MM.1S (cell line): ENCODE measurements at places on chromosomes 3 and 15.

DNA sequence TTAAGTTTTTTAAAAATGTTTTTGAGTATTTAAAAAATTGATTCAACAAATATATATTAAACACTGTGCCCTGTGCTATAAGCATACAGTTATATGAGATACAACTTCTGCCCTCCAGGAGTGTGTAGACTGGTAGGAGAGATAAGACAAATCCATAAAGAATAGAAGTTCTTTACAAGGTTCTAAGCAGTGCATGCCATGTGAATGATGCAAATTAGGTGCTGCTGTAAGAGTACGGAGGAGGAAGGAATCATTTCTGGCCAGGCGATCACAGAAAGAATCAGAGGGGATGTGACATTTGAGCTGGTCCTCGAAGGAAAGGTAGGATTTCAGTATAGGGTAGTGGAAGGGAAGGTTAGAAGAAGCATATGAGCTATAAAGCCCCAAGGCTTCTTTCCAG is 14.0 kb downstream of the MAPKBP1 start:
- no peaks in the 10 kb centered on the region for H3K4me1 ChIP-seq
- no peak overlapping the region for H3K27ac ChIP-seq
- no peak overlapping the region for H3K4me3 ChIP-seq
- H3K27me3 ChIP-seq = no peaks in the 10 kb centered on the region
- DNase-seq = no peak
- no peaks in the 10 kb centered on the region for H3K36me3 ChIP-seq

DNA sequence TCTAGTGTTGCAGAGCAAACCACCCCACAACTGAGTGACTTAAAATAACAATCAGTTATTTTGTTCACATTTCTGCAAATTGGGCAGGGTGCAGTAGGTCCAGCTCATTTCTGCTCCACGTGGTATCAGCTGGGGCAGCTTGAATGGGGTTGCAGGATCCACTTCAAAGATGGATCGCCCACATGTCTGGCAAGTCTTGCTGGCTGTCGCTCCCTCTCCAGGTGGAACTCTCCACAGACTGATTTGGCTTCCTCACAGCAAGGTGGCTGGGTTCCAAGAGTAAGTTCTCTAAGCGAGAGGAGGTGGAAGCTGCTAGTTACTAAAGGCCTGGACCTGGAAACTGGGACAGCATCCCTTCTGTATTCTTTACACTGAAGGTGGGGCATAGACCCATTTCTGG is 213.3 kb downstream of the SLC9A9 start:
- no peak overlapping the region for H3K4me3 ChIP-seq
- no peaks in the 10 kb centered on the region for H3K36me3 ChIP-seq
- no peak overlapping the region for H3K27ac ChIP-seq
- H3K27me3 ChIP-seq = no peaks in the 10 kb centered on the region
- no peaks in the 10 kb centered on the region for H3K4me1 ChIP-seq
- DNase-seq = no peak

DNA sequence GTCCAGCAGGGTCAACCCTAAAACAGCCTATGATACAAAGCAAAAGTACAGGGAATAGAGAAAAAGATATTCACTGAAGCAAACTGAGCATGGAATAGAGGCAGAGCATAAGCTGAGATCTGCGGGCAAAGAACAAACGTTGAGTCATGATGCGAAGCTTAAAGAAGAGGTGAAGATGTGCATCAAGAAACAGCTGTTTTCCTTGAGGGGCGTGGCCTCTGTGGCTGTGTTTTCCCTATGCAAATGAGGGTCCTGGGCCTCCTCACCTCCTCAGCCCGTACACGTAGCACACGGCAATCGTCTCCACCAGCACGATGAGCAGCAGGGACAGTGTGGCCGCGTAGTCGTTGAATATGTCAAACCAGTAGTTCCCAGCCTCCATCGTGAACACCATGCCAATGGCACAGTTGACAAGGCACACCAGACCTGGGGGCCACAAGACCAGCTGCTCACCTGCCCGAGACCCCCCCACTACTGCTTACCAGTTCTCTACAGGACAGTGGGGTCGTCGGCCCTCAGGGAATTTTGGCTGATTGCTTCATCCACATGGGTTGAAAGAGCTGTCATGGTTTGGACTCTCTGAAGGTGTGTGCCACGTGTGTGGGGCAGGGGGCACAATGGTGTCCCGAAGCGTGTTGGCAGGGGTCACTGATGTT is 33.6 kb downstream of the SLC6A20 start:
- no peak overlapping the region for H3K4me3 ChIP-seq
- no peaks in the 10 kb centered on the region for H3K36me3 ChIP-seq
- DNase-seq = no peak
- H3K4me1 ChIP-seq = peaks cover 4% of the 10 kb centered on the region; the same call in 1 of the 2 replicates

DNA sequence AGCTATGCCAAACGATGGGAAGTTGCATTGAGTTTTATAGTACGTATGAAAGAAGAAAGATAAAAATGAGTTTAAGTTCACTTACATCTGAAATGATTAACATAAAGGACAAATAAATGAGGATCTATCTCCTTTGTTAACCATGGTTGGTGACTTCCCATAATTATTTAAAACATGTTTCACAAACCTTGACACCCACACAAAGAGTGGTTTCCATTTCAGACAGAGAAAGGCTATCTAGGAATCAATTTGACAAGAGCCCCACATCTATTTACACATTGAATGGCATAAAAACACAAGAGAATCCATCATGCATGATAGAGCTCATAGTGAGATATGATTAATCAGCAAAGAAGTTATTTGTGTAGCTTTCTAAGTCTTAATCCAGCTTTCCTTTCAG is 14.2 kb upstream of the MTMR10 start:
- no peak for DNase-seq
- H3K27ac ChIP-seq = peak overlapping the region; percentile 94; the same call in 1 of the 2 replicates
- peaks cover 72% of the 10 kb centered on the region for H3K4me1 ChIP-seq
- H3K4me3 ChIP-seq = no peak overlapping the region
- H3K36me3 ChIP-seq = no peaks in the 10 kb centered on the region

- no peaks in the 10 kb centered on the region for H3K27me3 ChIP-seq
- no peak overlapping the region for H3K4me3 ChIP-seq
Observed at GRCh38 chr3:188752850-188753249, 418.9 kb upstream of the TPRG1 start.

DNA sequence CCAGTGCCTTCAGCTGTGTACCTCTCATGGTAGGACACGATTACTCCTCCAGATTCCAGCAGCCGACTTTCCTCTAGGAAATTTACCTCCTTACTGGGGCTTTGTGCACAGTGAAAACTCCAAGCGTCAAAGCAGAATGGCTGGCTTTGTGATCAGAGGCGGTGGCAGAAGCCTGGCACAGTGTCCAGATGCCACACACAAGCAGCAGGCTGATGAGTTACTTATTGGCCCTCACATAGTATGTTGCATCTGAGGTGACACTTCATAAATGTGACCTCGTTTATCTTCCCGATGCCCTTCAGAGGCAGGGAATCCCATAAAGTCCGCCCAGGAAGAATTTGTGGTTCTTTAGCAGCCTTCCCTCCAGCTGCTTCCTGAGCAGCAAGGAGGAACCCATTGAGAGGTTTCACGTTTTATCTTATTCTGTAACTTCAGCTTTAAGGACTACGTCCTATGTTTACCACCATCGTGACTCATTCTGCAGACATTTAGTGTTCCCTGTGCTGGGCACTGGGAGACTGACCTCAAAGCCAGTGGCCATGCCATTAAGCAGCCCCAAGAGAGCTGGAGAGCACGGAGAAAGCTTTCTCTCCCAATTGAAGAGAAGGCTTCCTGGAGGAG is 107.1 kb upstream of the C15orf61 start:
- no peak overlapping the region for H3K27ac ChIP-seq
- DNase-seq = no peak
- no peaks in the 10 kb centered on the region for H3K36me3 ChIP-seq
- H3K4me3 ChIP-seq = no peak overlapping the region

DNA sequence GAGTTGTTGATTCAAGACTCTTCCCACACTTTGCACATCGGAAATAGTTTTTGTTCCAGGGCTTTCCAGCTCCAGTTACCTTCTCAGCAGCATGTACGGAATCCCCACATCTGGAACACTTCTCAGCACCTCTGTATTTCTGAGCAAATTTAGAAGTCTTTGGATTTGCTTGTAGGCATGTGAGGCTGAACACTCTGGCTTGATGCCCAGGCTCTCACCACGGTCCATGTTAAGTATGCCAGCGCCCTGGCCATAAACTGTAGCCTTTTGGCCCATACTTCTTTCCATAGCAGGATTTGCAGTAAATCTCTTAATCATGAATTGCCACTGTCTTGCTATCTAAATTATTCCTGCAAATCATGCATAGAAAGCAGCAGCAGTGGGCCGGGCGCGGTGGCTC is 24.4 kb downstream of the ATP2C1 start:
- DNase-seq = no peak
- H3K27me3 ChIP-seq = no peaks in the 10 kb centered on the region
- 0 out of 2 replicates have a peak, but pooled peaks cover 6% of the 10 kb centered on the region for H3K4me1 ChIP-seq
- H3K4me3 ChIP-seq = no peak overlapping the region

DNA sequence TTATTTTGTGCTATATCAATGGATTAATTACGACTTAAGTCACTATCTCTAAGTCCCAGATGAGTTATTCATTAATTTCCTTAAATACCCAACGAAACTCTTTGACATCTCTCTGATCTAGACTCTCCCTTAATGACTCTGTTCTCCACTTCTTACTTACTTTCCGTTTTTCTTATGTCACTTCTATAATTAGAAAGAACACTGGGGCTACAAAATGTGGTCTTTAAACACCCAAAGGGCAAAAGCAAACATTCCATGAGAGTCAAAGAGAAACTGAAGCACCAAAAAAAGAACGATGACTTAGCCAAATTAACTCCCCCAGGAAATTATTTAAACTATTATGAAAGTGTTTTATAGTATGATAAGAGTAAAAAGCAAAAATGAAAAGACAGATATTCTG is 166.4 kb upstream of the UBE2E2 start:
- H3K27me3 ChIP-seq = no peaks in the 10 kb centered on the region
- no peak overlapping the region for H3K4me3 ChIP-seq
- H3K36me3 ChIP-seq = no peaks in the 10 kb centered on the region
- no peak for DNase-seq

- H3K27me3 ChIP-seq = no peaks in the 10 kb centered on the region
- no peaks in the 10 kb centered on the region for H3K4me1 ChIP-seq
Observed at GRCh38 chr3:46717447-46718231, at the start of gene PRSS50. TSS of gene PRSS50 (minus strand) at chr3:46717869. CDS start at chr3:46717824, 45 bp downstream.

DNA sequence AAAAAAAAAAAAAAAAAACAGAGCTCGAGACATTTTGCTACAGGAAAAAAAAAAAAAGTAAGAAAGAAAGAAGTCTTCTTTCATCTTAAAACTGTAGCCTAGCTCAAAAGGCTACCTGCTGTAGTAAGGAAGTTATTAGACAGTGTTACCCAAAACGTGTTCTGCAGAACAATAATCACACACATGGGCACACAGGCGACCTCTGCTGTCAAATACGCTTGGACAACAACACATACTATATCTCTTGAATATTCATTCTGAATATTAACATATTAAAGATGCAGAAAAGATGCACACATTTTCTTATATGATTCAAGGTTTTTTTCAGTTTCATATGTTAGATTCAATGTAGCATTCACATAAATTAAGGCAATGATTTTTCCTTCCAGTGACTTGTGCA is 215.8 kb downstream of the ROBO1 start:
- no peaks in the 10 kb centered on the region for H3K36me3 ChIP-seq
- H3K4me1 ChIP-seq = no peaks in the 10 kb centered on the region
- peak; percentile 18 for DNase-seq
- H3K27ac ChIP-seq = no peak overlapping the region

DNA sequence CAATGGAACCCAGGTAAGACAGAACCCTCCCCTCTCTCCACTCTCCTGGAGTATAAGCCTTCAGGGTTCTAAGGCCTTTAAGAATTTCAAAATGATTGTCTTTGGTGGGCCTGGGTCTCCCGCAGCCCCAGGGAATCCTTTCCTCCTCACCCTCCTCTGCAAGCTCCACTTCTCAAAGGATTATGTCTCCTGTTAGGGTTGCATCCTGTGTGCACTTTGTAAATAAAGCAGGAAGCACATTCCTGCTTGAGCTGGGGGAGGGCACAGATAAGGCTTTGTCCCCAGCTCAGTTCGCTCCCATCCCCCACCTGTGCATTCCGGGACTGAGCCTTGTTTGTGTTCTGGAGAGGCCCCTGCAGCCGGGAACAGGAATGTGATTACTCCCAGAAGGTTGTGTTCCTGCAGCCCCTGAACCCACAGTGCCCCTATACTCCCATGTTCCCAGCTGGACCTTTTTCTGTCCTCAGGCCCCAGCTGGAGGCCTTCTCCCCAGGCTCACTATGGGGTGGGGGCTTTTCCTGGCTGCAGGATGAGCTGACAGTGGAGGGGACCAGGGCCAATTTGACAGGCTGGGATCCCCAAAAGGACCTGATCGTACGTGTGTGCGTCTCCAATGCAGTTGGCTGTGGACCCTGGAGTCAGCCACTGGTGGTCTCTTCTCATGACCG is 9.5 kb downstream of the TYRO3 start:
- DNase-seq = no peak
- H3K27me3 ChIP-seq = no peaks in the 10 kb centered on the region
- no peaks in the 10 kb centered on the region for H3K36me3 ChIP-seq

- H3K36me3 ChIP-seq = no peaks in the 10 kb centered on the region
- H3K4me3 ChIP-seq = no peak overlapping the region
- peaks cover 11% of the 10 kb centered on the region; the same call in 1 of the 2 replicates for H3K4me1 ChIP-seq
- H3K27me3 ChIP-seq = no peaks in the 10 kb centered on the region
Observed at GRCh38 chr3:161879470-161879869, 382.9 kb downstream of the OTOL1 start.

DNA sequence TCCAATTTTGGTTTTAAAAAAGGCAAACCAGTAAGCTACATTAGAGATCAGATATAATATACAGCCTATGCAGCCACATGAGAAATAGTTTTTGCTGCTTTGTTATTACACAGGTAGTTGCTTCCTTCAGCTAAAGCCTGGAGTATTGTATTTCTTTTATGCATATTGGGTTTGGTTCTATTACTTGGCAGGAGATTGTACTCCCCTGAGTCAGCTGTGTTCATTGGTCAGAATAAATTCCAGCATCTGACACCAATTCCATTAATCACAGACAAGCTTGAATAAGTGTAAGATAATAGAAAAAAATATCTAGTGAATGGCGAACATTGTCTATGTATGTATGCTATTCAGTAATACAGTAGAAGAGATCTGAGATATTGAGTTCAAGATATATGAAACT is 26.1 kb upstream of the ZCWPW2 start:
- DNase-seq = no peak
- no peak overlapping the region for H3K27ac ChIP-seq
- H3K4me1 ChIP-seq = peaks cover 24% of the 10 kb centered on the region
- H3K27me3 ChIP-seq = no peaks in the 10 kb centered on the region
- H3K4me3 ChIP-seq = no peak overlapping the region

DNA sequence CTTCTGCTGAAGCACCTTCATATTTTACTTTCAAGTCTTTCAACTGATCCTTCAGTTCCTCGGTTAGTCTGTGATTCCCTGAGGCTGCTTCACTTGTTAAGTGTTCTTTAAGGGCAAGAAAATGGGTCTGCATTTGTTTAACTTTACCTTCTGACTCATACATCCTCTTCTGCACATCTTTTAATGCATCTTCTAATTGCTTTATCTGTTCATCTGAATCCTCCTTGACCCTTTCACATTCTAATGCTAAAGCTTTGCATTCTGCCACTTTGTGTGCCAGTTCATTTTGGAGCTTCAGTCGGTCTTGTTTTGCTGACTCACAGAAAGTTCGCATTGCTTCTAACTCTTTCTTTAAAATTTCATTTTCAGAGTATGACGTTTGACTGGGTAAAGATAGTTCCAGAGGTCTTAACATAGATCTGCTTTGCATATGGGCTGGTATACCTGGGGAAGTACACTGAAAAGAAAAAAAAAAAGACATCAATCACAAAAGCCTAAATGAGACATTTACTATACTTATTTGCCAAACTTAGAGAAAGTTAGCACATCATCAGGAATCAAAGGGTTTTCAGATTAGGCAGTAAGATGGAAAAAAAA is 94.3 kb downstream of the UACA start:
- peak overlapping the region; percentile 62; the same call in 1 of the 2 replicates for H3K27ac ChIP-seq
- no peaks in the 10 kb centered on the region for H3K36me3 ChIP-seq
- peaks cover 40% of the 10 kb centered on the region for H3K4me1 ChIP-seq
- peak; percentile 87 for DNase-seq
- H3K27me3 ChIP-seq = 0 out of 2 replicates have a peak, but pooled peaks cover 9% of the 10 kb centered on the region
